ENCODE measurements at places on chromosomes 2 and 18.

DNA sequence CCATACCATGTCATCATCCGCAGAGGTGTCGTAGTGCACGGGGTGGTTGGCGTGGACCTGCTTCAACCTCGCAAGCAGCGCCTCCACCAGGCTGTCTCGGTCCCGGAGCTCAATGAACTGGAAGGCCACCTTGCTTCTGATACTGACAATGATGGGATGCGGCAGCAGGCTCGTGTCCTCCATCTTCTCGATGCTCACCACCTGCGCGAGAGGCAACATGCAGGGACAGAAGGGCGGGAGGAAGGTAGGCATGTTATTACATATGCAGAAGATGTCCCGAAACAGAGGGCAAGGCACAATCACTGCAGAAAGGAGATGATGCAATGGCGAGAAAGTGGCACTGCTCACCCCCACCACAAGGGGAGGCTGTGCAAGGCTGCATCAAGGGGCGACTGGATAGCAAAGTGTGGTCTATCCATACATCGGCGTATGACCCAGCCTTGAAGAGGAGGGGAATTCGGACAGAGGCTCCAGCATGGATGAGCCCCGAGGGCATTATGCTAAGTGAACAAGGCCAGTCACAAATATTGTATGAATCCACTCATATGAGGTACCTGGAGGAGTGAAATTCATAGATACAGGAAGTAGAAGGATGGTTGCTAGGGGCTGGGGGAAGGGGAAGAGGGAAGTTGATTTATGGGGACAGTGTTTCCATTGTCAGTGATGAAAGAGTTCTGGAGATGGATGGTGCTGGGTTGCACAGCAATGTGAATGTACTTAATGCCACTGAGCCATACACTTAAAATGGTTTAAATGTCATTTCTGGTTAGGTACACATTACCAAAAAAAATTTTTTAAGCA lies 36.6 kb downstream of the RPL31 start:
- no peak for DNase-seq

- DNase-seq: no peak
These were observed 81.2 kb downstream of the UGGT1 start for GRCh38 chr2:128172191-128172590.

- no peak for DNase-seq
These were observed 98.3 kb downstream of the NRP2 start for GRCh38 chr2:205780645-205781044.

- no peak for DNase-seq
These were observed 114.4 kb upstream of the ACVR1C start for GRCh38 chr2:157743051-157743450.

- DNase-seq: no peak
These were observed 10.8 kb upstream of the NR4A2 start for GRCh38 chr2:156343096-156343939.
